ENCODE measurements at places on chromosomes 4 and X.

DNA sequence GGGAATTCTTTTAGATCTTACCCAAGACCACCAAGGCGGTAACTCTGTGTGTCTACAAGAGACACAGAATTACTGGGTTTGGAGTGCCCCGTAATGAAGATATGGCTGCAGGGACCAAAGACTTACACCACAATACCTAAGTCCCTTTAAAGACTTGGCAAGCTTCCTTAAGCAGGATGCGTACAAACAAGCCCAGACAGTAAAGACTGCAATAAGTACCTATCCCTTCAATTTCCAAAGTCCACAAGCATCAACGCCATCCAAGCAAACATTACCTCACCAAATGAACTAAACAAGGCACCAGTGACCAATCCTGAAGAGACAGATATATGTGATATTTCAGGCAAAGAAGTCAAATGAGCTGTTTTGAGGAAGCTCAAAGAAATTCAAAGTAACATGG lies 42.3 kb upstream of the RNF128 start:
- DNase-seq: no peak

GRCh38 chr4:2332976-2333319 lies 71.0 kb upstream of the MXD4 start:
- DNase-seq: no peak

DNA sequence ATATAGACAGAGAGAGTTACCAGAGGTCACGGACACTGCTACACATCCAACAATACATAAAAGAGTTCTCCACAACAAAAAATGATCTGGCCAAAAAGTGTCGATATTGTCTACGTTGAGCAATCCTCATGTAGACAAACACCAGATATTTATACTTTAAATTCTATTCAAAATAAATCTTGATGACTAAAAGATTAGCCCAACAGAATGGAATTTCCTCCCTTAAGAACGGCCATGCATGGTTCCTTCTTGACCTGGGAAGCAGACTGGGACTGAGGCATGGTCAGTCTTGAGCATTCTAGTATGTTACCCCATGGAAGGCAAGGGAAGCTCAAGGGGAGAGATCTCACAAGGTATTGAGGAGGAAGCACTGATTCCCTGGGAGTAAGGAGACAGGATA lies 43.5 kb downstream of the LHFPL1 start:
- DNase-seq: no peak

DNA sequence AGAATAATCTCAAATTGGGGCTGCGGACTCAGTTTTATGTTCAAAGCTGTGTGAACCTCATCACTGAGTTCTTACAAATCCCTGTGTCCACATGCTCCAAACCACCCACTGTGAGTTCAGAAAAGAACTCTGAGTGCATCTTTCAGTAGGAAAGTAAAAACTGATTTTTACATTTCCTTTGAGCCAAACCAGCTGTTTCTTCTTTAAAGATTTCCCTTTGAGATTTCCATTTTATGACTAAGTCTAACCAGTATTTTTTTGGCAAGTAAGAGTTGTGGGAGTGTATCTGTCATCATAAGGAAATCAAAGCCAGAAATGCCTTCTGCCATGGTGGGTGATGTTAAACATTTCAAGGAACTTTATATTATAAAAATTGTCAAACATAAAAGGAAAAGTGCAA lies 100.0 kb downstream of the TET2 start:
- no peak for DNase-seq

DNA sequence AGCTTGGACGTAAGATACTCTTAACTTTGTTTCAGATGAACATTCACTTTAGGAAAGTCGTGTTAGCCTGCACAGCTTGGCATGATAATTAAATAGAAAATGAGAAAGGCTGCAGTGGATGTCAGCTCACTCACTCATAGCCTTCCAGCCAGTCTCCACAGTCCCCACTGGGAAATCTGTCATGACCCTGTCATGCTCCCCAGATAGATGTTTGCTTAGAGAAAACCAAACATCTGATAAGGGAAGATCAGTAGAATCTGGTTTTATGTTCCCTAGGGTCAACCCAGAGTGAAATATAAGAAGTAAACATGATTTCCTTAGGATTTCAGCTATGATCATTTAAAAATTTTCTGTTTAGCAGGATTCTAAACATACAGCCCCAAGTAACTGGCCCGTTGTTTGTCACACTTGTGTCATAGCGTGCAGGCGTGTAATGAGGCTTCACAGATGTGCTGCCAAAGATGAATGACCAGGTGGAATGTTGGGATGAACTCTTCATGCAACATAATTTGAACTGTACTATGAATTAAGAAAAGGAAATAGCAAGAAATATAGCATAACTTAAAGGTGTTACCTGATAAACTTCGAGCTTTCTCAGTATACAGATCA lies 180.1 kb downstream of the BANK1 start:
- DNase-seq: no peak

GRCh38 chr4:68369142-68369805 lies 19.4 kb upstream of the YTHDC1 start:
- no peak for DNase-seq

GRCh38 chr4:106985830-106986229 lies 50.3 kb downstream of the DKK2 start:
- DNase-seq: no peak

DNA sequence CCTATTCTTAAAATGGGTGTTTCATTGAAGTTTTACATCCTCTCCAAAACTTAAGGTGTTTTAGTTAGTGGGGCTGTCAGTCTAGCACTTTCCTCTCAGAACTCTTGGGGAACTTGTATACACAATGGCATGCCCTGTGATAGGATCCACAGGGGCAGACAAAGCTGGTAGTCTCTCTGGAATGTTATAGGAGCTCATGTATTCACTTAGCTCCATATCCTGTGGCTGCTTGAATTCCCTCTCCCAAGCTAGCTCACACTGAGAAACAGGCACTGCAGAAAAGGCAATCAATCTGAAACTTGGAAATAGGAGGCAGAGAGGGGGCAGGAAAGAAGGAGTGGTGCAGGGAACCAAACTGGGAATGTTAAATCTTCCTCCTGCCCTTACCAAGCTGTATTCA lies 26.3 kb upstream of the ARMCX2 start:
- no peak for DNase-seq

DNA sequence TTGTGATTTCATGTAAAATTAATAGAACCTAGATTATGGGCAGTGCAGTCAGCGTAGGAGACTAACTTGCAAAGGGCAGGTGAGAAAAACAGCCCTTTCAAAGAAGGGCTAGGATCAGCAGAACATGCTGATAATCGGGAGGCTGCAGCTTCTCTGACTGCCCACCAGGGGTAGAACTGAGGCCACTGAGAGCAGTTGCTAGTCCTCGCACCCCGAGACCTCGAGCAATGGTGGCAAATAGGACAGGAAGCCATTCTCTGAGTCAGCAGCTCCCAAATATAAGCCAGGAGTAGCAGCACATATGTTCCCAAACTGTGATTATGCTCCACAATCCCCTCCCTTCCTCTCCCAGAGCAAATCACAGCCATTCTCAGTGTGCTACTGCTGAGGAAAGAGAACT lies 186.5 kb downstream of the MSL3 start:
- peak; percentile 19 for DNase-seq

GRCh38 chr4:179855469-179855868 lies 2387.7 kb upstream of the TENM3 start:
- no peak for DNase-seq

GRCh38 chr4:48649505-48649904 lies 130.6 kb downstream of the FRYL start:
- no peak for DNase-seq

DNA sequence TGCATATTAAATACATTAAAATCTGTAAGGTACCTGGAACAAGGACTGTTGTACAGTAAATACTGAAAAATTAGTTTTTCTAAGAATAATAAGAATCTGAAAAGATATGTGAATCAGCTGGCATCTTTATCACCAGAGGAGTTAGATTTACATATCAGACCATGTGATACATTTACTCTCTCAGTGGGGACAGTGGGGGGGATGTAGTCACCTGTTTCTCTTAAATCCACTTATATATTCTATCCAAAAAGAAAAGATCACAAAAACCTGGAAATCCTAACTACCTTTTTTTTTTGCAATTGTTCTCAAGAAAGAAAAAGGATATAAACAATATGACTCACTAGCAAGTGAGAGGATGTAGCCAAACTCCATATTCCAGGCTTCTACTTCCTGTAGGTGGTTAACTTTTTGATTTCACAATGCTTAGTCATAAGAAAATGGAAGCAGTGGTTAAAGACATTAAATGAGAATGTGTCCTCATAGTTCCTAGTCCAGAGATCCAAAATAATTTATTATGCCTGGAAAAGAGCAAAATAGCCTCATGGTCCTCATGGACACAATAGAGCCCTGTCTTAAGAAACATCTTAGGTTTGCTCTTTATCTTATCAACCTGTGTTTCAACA lies 22.5 kb upstream of the MYOZ2 start:
- peak; percentile 29 for DNase-seq

GRCh38 chr4:153521478-153521877 lies 55.3 kb downstream of the TMEM131L start:
- peak; percentile 52 for DNase-seq

GRCh38 chr4:98648602-98649001 lies 9.8 kb downstream of the TSPAN5 start:
- no peak for DNase-seq

GRCh38 chrX:124940531-124940930 lies 379.1 kb upstream of the TEX13C start:
- DNase-seq: no peak

GRCh38 chr4:180637616-180638015 lies 1605.6 kb upstream of the TENM3 start:
- DNase-seq: no peak

GRCh38 chrX:72043636-72044035 lies 88.1 kb downstream of the RTL5 start:
- DNase-seq: no peak

GRCh38 chrX:129777218-129778030 lies 2.3 kb upstream of the SASH3 start:
- DNase-seq: peak; percentile 89

DNA sequence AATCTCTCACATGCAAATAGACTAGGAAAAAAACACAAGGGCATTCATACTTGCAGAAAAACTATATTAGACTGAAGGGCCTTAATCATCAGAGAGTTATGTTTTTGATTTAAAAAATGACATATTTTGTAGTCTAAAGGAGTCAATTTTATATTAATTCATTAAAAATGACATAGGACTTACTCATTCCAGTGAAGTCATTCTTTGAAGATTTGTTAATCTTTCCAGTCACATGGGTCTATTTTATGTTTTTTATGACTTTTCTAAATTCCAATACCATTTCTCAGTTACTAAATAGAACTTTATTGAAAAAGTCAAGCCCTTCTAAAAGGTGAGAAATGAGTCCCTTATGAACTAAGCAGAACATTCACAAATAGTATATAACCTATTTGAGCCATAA lies 743.8 kb upstream of the INTU start:
- no peak for DNase-seq

DNA sequence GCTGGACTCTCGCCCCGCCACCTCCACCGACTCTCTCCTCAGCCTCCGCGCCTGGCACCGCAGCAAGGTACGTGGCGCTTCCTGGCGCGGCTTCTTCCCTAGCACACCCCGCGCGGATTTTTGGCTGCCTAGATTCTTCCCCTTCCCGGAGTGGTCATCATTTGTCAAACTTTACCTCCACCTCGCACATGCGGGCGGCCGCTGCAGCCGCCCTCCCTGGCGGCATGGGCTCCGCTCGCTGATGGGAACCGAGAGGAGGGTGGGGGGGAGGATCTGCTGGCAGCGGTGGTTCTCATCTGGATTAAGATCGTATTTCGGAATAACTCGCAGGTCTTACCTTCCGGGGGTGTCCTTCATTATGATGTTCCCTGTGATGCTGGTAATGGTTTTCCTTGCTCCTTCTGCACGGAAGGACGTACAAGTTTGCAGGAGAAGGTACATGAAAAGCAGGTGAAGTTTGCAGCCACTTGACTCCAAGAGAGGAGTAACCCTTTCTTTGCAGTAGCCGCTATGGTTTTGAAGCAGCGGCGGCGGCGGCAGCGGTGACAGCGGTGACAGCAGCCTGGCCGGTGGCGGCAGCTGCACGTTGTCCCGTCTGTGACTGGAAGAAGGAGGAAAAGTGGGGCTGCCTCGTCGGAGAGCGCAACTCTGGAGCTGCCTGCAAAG lies 2183.9 kb upstream of the TENM3 start:
- DNase-seq: no peak

- no peak for DNase-seq
These were observed 10.6 kb downstream of the FAM120C start for GRCh38 chrX:54172455-54172854.

DNA sequence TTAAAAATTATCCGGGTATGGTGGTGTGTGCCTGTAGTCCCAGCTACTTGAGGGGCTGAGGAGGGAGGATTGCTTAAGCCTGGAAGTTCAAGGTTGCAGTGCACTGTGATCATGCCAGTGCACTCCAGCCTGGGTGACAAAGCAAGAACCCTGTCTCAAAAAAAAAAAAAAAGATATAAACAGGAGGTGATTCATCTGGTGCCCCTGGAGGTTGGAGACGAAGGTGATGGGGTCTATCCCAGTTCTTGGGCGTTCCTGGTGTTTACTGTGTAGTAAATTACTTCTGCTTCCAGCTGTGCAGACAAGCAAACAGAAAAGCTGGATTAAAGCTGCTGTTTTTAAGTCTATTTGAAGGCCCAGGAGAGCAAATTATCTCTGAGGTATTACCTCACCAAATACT lies 19.9 kb downstream of the GPKOW start:
- DNase-seq: no peak

DNA sequence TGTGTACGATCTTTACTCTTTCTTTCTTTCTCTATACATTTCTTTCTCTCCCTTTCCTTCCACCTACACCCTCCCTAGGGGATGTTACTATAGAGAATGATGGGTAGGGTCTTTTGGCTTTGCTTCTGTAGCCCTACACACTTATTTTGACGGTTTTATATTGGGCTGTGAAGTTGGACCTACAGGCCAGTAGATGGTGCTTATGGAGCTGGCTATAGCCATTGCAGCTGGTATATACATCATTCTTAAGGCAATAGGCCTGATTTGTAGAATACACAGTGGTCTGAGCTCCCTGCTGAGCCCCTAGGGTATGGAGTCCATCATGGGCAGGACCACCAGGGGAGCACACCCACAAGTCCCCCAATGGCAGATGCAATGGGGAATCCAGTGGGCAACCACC lies 1869.7 kb downstream of the STIM2 start:
- no peak for DNase-seq

GRCh38 chr4:56619160-56619559 lies 61.9 kb downstream of the HOPX start:
- peak; percentile 51 for DNase-seq

DNA sequence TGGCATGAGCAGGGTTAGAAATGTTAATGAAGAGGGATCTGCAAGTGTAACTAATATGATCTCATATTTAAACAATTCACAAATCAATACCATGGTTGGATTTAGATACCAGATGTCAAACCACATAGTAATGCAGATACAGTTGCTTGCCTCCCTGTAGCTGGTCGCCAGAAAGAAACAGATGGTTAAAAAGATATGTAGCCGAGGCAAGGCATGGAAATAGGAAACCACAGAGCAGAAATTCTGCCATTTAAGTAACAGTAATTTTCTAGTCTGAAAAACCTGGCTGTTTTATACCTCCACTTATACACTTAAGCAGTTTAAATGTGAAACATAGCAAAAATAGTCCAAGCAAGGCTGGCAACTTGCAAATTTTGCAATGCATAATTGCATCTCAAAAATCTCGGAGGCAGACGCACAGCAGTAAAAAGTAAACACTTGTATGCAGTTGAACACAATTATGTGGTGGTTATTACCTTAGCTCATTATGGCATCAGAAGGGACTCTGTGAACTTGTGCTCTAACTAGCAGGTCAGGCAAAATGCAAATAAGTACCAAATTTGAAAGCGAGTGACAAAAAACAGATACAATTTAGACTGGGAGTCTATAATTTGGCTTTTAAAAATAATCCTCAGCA lies 126.8 kb downstream of the NAA11 start:
- DNase-seq: no peak

GRCh38 chr4:113561092-113561491 lies 200.4 kb downstream of the CAMK2D start:
- DNase-seq: no peak
